T-helper 22 cell (primary cell): ENCODE measurements at places on chromosomes 6 and 20.
A peak's percentile ranks its signal among the peaks of the same experiment; 100 is the strongest.

DNA sequence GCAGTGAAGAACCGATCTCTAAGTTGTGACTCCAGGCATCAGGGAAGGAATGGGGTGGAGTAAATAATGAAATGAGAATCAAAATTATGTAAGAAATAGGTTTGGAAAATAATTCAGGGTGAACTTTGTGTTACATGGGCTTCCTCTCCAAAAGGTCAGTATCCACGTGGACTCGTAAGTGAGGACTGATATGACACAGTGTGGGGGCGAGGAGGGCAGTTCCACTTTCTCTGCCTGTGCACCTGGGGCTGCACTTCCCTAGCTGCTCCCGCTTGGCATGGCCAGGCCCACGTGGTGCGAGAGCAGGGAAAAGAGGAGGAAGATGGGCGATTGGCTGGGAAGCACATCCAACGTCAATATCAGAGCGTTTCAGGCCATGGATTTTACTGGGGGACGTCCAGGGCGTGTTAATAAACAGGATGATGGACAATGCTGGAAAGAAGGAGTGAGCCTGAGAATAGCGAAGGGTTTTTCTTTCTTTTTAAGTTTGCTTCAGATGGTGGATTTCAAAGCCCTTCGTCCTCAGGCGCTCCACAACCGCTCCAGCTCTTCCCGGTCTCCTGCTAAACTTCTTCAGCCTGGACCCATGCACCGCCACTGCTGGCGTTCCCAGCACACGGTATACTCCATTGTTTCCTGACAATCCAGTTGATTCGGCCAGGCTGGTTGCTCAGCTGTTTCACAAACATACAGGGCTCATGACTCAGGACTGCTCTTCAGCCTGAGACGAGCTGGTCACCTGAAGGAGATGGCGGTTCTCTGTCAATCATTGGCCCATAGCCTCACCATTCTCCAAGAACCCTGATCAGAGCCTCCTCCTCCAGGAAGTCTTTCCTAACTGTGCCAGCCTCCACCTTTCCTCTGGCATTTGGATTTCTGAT, 11.8 kb downstream of the CCR6 start:
- no peak for DNase-seq

- DNase-seq = no peak
Observed at GRCh38 chr6:72403413-72403812, 218.5 kb upstream of the KCNQ5 start.

DNA sequence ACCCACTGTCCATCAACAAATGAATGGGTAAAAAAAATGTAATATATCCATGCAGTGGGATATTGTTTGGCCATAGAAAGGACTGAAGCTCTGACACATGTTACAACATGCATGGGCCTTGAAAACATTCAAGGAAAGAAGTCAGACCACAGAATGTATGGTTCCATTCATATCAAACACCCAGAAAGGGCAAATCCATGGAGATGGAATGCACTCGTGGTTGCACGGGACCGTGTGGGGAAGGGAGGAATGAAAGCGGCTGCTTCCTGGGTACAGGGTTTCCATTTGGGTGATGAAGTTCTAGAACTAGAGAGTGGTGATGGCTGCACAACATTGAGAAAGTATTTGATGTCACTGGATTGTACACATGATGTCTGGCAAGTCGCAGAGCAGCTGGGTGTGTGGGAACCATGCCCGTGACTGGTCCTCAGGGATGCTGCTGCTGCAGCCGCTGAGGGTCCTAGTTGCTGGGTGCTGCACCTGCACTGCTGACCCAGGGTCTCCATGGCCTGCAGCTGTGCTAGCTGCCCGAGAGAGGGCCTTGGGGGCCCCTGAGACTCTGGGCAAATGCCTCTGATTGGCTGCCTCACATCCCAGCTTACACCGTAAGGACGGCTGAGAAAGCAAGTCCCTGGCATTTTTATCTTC, 220.3 kb downstream of the NRN1 start:
- no peak for DNase-seq

GRCh38 chr20:5510446-5510845, 193.7 kb upstream of the PROKR2 start:
- no peak for DNase-seq

GRCh38 chr6:125471667-125472066, 169.9 kb upstream of the HDDC2 start:
- no peak for DNase-seq

GRCh38 chr20:16621435-16622141, 48.3 kb upstream of the KIF16B start:
- no peak for DNase-seq

GRCh38 chr6:17419189-17419575, 25.8 kb downstream of the CAP2 start:
- DNase-seq = no peak

GRCh38 chr20:21309678-21310467, 6.7 kb downstream of the XRN2 start:
- no peak for DNase-seq

DNA sequence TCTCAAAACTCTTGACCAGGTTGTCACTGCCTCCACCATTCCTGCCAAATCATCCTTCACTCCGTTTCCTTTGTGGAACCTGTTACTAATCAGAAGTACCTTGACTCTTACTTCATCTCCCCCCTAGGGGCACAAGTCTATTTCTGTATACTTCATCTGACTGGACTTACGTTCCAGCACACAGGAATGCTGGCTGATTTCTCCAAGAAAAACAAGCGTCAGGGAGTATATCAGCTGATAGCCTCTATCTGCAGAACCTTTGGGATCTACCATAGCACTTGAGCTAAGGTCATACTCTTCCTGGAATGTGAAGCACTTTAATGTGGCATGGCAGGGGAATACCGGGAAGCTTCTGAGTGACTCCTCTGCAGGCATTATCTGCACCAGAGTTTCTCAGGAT, 178.1 kb upstream of the MOCS1 start:
- no peak for DNase-seq

DNA sequence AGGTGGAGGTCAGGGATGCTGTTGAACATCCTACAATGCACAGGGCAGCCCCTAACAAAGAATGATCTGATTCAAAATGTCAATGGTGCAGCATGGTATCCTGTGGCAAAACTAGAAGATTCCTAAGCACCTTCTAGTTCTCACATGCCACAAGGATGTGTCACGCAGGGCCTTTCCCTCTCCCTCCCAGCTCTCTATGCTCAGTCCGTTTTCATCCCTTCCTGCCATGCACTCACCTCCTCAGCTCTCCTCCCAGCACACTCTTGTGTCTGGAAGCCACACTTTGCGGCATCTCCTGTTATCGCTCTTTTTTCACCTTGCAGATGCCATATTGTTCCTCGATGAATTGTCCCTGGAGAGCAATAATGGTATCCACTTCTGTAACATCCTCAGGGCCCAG, 263.4 kb downstream of the CDC5L start:
- no peak for DNase-seq

GRCh38 chr20:10115021-10115420, 80.2 kb downstream of the ANKEF1 start:
- no peak for DNase-seq

DNA sequence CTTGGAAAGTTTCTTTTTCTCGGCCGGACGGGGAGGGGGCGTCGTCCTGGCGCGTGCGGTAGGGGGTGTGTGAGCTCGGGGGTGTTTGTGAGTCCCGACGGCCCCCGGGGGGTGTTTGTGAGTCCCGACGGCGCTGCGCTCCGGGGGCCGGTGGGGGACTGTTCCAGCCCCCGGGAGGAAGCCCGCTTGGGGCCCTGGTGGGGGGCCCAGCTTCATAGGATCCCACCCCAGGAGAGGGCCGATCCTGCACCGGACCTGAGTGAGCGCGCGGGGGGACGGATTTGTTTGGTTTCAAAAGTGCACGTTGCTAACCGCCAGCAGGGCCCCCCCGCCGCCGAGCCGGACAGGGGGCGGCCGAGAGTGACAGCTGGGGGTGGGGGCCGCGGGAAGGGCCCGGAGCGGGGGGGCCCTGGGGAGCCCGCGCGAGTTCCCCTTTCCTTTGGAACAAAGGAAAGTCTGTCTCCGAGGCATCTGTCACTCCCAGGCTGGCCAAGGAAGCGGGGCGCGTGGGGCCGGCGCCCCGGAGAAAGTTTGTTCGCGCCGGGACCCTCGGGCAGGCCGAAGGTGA, 485 bp downstream of the TGIF2 start:
- DNase-seq = peak; percentile 25
